GM04503 (cell line): ENCODE measurements at places on chromosomes 2 and 18.

- DNase-seq: no peak
These were observed 116.9 kb downstream of the FAM161A start for GRCh38 chr2:61736953-61737352.

DNA sequence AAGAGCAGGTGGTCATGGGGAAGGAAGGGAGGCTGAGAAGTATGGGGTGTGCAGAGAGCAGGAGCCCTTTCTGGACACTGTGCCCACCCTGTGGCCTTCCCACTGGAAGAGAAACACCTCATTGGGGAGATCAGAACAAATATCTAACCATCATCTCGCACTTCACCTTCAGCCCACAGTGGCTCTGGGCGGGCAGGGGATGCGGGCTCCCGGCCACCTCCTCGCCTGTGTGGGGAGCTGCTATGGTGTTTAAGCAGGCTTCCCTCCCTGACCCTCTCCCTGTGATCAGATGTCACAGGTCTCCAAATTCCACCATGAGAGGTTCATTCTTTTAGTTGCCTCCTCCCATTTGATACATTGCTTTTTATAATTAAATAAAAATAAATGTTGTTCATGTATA is 5.0 kb downstream of the FBLN7 start:
- no peak for DNase-seq

DNA sequence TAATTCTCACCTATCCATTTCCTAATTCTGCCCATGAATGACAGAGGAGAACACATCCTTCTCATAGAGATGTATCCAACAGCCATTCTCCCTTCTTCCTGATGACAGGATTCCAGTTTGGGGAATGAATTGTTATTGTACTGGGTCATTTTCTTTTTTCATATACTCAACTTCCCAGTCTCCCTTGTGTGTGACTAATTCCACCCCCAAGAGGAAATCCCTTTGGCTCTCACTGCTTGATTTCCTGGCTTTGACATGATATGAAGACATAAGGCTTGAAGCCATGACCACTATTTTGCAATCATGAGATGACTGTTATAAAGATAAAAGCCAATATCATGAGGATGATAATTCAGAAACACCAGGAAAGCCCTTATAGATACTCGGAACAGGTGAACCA is 384.7 kb upstream of the ACVR2A start:
- no peak for DNase-seq

DNA sequence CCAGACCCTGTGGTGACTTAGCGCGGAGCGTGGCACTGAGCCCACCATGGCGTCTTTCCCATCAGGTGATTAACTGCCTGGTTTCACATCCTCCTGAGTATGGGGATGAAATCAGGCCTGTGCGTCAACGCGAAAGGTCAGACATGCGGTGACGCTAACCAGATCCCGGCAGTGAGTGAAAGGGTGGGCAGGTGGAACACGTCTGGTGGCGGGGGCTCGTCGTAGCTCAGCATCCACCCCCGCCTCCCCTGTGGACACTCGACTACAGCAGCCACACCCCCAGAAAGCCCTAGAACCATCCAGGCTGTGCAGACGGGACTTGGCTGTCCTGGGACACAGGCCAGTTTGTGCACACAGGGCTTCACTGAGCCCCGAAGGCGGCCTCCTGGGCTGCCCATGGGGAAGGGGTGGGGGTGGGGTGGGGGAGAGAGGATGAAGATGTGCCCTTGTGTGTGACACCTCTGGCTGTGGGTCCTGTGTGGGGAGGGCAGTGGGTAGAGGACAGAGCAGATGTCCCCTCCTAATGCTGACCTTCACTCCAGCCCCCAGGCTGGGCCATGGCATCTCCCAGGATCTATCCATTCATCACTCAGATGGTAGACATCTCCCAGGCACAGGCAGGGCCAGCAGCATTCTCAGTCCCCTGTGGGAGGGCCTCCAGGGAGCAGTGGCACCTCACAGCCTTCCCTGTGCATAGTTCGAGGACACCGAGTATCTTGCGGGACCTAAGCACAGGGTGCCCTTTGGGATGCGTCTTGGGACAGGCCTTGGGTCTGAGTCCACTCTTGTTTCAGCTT is 27.5 kb downstream of the RAMP1 start:
- no peak for DNase-seq

DNA sequence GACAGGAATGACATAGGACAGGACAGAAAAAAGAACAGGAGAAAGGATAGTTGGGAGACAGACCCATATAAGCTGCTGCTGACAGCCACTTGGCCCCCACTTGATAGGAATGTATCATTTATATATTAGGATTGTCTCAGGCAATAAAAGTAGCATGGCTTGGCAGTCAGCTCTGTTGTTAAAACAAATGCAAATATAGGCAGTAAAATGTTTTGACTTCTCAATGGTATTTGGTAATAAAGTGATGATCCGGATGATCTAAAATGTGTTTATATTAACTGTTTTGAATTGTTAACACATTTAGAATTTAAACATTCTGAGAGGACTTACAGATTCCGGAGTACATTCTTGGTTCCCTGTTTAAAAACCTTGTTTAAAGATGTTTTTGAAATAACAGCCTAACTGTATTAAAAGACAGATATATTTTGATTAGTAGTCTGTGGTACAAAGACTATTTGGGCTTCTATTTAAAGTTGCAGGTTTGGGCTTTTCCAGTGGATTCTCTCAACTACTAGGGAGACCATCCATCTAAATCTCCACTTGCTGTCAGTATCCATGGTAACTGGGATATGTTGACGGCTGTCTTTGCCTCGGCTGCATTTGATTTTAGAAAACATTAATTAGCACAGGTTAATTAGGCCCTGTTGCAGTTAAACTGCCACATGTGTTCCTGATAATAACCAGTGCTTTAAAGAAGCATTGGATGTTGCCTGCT is 147.6 kb downstream of the ESCO1 start:
- DNase-seq: peak; percentile 74
